ENCODE measurements at places on chromosomes 5 and 9. TPM values are rescaled to one million over a fixed set of nuclear protein-coding genes. Genes with fewer than 3 reads are reported as not detected.

DNA sequence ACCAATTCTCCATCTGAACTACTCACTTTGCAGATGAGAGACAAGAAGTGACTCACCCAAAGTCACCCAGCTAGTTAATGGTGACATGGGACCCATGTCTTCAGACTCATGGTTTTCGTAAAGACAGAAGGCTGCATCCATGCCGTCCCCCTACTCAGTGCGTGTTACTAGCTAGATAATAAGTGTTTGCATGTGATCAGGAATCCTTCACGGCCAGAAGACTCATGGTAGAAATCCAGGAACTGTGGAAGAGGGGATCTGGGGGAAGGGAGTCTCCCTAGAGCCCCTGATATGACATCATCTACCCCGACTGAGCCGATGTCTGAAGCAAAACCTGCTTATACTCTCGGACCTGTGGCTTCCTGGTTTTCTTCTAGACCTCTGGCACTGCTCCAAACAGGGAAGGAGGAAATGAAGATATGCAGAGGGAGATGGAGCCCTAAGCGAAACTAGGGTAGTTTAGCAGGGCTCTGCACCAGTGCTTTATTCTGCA is 3.3 kb downstream of the RNF183 start:
- no peak for DNase-seq

DNA sequence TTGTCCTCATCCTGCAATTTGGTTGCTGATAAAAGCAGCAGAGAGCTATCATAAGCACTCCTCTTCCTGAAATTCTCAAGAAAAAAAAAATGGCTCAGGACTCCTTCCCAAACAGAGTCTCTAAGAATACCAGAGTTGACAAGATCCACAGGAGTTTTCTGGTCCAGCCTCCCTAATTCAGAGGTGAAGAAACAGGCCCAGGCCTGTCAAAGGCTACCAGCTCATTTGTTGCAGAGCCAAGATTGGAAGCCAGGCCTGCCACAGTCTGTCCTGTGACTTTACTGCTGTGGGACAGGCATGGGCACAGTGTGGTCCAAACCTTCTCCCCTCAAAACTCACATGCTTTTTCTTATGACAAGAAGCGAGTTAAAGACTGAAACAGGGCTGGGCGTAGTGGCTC is 41.5 kb downstream of the NIPSNAP3B start:
- no peak for DNase-seq

GRCh38 chr5:126309860-126310259 is 113.3 kb upstream of the GRAMD2B start:
- no peak for DNase-seq

DNA sequence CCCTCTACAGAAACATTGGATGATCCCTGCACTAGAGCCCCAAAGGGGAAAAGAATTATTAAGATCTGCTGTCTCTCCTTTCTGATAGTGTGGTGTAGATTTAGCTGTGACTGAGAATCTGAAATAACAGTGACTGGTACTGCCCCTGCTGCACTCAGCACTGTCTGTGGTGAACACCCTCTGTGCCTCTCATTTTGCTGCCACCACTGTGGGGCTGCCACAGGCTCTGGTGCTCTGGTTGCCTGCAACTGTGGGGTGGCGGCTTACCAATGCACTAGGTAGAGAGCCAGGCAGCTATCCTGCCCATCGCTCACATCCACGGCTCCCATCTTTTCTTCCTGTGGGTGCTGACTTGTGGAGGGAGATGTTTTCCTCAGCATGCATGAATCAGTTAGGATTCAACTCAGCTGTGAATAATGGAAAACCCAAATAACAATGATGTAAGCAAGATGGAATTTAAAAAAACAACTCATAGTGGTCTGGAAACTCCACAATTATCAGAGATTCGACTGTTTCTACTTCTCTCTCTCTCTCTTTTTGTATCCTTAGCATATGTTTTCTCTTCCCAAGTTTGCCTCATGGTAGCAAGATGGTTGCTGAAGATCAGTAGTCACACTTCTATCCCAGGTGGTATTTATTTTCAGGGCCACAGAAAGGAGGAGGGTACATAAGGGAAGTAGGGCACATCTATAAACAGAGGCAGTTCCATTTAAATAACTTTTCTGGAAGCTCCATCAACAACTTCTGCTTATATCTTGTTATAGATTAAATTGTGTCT is 99.8 kb upstream of the DAP start:
- no peak for DNase-seq

Gene CD72
- 0.79 TPM for total RNA-seq

DNA sequence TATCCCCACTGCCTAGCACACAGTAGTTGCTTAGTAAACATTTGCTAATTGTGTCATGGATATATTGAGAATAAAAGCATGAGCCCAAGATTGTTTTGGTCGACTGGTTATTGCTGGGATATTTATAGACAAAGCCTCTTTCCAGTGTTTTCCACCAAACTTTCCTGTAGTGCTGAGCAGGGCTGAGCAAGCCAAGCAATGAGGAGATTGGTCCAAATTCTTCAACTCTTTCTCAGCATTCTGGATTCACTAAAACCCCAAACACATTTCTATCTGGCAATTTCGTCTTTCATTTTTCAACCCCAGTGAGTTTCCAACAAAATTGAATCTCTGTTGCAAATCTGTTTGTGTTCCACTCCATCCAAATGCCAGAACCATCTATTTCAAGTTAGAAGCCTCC is 31.9 kb upstream of the TARS1 start:
- no peak for DNase-seq

Gene PCDHGA7
- total RNA-seq = 4.9 TPM

- no peak for DNase-seq
These were observed 8.5 kb upstream of the INIP start for GRCh38 chr9:112726428-112726827.

DNA sequence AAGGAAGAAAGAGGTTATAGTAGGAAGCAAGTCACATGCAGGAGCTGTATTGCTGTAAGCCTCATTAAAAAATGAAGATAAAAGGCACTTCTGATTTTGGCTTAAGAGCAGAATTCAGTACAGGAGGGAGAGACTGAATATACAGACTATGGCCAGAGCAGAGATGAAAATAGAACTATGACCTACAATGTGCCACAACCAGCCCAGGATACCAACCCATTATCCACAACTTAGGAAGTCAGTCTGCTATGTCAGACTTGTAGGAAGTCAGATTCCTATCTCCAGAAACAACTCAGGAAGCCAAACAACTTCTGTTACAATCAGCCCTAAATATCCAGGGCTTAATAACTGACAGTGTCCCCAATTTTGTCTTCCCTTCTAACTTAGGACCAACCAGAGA is 156.2 kb upstream of the ANKH start:
- no peak for DNase-seq

Gene OSMR
- total RNA-seq = 28.6 TPM

DNA sequence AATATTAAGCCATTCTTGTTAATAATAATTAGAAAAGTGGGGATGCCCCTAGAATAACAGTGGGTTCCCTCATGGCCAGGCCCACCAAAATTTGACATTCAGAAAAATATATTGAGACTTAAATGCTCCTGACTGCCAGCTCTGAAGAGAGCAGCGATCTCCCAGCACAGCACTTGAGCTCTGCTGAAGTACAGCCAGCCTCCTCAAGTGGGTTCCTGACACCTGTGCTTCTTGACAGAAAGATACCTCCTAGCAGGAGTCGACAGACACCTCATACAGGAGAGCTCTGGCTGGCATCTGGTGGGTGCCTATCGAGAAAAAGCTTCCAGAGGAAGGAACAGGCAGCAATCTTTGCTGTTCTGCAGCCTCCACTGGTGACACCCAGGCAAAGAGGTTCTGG is 261.5 kb downstream of the DTWD2 start:
- no peak for DNase-seq

GRCh38 chr5:89241186-89241585 is 358.2 kb upstream of the MEF2C start:
- no peak for DNase-seq

Gene LCN15
- total RNA-seq = 0.63 TPM

Gene SLC4A9
- total RNA-seq = not detected

Gene OGN
- 15.5 TPM for total RNA-seq

Gene TAF11L2
- not detected for total RNA-seq

DNA sequence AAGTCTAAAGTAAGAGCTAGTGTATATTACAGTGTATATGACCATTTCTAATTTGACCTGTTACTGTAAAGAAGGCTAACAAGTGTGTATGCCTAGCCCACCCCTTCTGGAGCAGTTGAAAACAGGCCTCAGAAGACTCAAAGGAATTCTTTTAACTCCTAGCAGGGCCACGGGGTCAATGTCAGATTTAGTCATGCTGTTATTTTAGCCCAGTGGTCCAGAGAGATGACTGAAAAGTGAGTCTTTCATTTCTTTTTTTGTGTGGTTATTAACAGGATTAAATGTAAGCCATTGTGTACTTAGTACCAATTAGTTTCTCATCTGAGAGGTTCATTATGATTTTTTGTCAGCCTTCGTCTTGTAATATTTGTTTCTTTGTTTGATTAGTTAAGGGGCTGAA is 24.4 kb downstream of the ZCCHC7 start:
- no peak for DNase-seq

DNA sequence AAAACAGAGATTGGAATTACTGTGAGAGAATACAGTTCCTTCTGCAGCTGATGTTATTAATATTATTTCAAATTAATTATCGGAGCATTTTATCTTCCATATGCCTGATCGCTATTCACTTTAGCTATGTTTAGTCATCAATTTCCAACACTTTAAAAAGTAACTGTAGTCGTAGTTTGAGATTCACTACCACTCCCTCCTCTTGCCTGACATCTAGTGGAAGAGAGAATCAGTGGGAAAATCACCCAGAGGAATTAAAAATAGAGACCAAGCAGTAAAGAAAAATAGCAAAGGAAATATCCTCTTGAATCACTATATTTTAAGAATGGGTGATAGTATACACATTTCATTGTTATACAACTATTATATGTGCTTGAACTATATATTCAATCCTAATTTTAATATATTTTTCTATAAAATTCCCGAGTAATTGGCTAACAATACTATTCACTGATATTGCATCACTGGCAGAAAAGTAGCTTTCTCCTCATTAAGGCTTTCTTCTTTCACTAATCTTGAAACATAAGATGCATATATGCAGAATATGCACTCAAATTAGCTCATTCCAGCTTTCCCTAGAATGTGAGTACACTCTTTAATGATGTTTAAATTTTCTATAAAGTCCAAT is 708.7 kb downstream of the CDH9 start:
- no peak for DNase-seq

- no peak for DNase-seq
These were observed 588.9 kb downstream of the NR2F1-AS1 start for GRCh38 chr5:92992073-92992472.

DNA sequence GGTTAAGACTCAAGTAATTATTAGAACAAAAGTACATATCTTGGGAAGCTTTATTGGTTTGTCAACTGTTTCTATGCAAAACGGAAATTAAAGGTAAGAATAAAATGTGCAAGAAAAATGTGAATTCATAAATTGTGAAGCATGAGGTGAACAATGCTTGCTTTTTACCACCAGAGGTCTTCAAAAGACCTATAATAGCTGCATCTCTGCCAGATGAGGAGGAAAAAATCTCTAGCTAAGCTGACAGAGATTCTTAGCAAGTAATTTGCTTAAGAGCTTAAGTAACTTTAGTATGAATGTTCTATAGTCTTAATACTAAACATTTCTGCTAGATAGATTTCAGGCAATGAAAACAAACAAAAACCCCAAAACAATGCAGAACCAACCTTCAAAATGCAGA is 54.1 kb downstream of the MRPS30 start:
- no peak for DNase-seq

DNA sequence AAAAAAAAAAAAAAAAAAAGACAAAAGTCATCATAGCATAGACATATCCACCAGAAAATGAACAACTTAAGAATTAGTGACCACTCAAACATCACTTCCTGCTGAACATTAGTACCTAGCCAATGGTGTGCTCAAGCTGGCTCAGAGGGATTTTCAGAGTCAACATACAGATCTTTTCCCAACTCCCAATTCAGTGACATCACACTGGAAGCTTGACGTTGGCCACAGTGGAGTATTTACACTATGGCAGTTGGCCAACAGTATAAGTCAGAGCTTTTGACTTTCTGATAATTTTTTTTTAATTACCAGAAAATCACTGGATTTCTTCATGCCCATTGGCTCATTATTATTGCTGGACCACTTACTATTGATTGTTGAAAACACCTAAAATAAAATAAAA is 383.5 kb downstream of the ARHGEF28 start:
- no peak for DNase-seq

DNA sequence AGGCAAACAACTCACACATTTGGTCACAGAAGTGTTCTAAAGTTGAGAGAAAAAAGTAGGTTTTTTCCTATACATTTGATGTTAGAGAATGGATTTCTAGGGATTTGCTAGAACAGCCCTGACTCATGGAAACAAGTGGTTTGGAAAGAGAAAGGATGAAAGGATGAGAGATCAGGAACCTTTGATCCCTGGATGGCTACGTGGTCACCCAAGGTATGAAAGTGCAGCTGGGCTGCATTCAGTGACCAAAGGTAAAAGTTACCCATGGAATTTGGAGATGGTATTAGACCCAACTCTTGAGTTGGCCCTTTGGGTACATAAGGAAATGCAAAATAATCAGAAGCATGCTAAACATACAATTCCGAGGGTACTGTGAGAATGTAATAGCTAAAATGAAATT is 61.3 kb upstream of the SPIN1 start:
- DNase-seq = no peak

GRCh38 chr9:120845255-120845654 is 2.5 kb upstream of the PSMD5 start:
- DNase-seq = no peak

Gene PKN3
- 4.5 TPM for total RNA-seq

- DNase-seq = no peak
These were observed 32.4 kb downstream of the OXCT1 start for GRCh38 chr5:41837793-41838192.

DNA sequence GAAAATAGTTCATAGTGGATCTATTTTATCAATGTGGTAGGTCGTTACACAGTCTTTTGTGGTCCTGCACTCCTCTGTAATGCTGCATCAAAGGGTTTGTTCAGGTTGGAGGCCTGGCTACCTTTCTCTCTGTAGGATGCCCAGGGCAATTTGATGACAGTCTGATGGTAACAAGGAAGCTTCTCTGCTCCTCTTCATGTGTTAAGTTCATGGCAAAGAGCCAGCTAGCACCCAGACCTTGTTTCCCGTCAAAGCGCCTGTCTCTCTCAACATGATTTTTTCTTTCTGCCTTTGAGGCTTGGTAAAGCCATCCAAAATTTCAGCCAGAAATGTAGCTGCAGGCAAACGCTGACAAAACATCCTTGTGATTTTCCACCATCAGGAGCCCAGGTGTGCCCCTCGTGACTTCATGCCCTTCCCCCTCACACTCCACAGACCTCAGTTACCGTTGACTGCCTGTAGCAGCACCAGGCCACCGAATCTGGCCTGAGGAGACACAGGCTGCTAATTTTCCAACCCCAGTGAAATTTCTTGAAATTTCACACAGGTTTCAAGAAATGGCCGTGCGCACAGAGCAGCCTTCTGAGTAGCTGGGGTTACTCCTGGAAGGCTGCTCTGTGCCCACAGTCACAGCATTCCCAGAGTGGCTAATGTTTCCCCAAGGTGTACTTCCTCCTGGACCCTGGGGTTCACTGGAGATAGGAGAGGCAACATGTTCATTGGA is 292.7 kb downstream of the CWC27 start:
- no peak for DNase-seq

Gene DROSHA
- 28.5 TPM for total RNA-seq

Data from right atrium auricular region (tissue), 2 donors.